AG08396 (cell line): ENCODE measurements at places on chromosomes 7 and 10.

DNA sequence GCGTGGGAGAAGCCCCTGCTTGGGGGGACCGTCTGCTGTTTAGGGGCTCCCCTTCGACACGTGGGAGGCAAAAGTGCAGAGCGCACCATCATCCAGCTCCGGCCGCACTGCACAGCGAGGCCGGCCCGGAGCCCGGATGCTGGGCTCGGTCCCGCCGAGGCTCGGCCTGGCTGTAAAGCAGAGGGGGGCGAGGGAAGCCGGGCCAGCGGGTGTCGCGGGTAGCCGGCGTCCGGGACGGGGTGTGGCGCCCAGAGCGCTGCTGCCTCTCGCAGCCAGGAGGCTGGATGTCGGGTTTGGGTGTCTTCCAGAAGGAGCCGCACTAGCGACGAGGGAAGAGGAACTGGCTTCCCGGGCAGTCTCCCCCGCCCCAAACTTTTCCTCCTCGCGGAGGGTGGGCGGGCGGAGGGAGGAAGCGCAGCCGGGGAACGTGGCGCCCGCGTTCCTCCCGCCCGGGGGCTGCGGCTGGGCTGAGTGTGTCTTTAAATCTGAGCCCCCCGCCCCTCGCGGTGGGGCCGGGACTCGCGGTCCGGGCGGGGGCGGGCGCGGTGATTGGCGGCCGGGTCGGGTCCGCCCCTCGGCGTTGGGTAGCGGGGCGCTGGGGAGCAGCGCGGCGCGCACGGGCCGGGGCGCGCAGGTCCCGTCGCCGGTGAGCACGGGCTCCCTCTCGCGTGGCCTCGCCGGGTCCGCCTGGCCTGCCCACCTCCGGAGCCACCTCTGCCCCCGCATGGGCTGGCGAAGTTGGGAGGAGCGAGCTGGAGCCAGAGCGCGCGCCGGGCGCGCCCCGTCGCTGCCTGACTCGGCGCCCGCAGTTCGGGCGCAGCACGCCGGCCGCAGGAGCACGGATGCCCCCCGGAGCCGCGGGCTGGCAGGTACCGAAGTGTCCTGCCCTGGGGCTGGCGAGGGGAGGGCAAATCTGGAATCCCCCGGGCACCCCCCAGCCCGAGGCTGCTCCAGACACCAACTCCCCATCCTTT, at the start of gene PALD1:
Gene PALD1, plus strand, starts transcription at position 577 of the 974 bp plus-strand sequence. CDS start 47,185 bp downstream, outside the sequence.
- DNase-seq: peak; percentile 73

- no peak for DNase-seq
Observed at GRCh38 chr10:3510741-3511140, 274.3 kb downstream of the KLF6 start.

DNA sequence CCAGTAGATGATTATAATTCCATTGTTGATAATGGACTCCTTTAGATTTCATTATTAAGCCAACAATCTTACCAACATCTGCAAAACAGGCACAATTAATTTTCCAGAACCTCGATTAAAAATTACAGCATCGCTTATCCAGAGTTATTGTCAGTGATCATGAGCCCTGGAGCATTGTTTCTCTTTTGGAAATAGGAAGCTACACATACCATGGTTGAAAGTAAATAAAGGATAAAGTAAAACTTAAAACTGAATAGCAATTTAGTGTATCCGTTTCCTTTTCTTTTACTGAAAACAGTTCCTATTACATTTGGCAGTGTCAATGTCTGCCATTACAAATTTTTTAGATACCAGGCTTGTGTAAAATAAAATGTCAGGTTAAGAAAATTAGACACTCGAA, 9.9 kb upstream of the HOXA2 start:
- DNase-seq: no peak

- DNase-seq: peak; percentile 63
Observed at GRCh38 chr7:40763319-40764287, 628.8 kb downstream of the SUGCT start.

- DNase-seq: no peak
Observed at GRCh38 chr7:81143856-81144255, 225.0 kb upstream of the SEMA3C start.

DNA sequence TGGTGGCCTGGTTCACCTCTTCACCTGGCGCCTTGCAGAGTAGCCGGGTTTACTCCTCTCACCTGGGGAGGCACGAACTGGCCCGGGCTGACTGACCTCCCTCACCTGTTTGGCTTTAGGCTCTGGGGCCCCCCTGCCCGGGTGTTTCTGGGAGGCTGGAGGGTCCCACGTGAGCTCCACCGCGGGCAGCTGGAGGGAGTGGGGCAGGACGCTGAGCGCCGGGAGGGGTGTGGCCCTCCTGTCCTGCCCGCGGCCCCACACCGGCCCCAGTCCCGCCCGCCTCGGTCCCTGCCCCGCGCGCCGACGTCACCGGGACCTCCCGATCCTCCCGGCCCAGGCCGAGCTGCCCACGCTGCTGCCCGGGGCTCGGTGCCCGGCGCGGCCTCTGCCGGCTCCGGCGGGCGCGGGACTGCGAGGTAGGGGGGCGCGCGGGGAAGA, at the start of gene AMZ1:
Gene AMZ1, plus strand, starts transcription at position 322 of the 438 bp plus-strand sequence. CDS start 12,250 bp downstream, outside the sequence.
- DNase-seq: peak; percentile 63

DNA sequence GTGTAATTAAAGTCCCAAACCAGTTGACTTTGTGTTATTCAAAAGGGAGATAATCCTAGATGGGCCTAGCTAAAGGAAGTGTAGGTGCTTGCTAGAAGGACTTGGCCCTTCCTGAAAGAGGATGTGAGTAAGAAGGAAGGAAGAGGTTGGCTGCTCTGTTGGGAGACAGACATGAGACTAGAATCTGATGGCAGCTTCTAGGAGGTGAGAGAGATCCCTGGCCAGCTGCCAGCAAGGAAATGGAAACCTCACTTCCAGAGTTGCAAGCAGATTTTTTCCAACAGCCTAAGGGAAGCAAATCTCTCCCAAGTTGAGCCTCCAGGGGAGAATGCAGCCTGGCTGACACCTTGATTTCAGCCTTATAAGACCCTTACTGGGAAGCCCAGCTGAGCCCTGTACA, 368.4 kb upstream of the ZMIZ1 start:
- no peak for DNase-seq

DNA sequence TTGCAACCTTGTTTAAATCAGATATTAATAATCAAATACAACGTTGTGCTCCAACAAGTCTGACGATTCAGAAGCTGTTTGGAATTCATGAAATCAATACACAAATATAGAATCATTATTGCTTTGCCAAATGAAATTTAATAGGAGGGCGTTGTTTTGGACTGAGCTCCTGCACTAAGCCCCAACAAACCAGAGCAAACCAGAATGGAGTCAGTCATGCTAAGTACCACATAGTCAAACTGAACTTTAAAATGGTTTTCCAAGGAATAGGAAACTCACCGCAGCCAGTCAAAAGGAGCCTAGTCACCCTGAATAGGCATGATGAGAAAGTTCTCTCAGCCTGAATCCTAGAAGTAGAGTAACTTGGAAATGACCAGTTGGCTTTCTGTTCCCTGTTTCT, 53.7 kb downstream of the HACD1 start:
- no peak for DNase-seq
